LHCN-M2 (cell line): ENCODE measurements at places on chromosomes 7 and 10.

GRCh38 chr10:131621784-131622624 is 278.8 kb upstream of the PPP2R2D start:
- no peak for DNase-seq

GRCh38 chr7:116713918-116714317 is 41.9 kb downstream of the MET start:
- DNase-seq, result peak; percentile 81

DNA sequence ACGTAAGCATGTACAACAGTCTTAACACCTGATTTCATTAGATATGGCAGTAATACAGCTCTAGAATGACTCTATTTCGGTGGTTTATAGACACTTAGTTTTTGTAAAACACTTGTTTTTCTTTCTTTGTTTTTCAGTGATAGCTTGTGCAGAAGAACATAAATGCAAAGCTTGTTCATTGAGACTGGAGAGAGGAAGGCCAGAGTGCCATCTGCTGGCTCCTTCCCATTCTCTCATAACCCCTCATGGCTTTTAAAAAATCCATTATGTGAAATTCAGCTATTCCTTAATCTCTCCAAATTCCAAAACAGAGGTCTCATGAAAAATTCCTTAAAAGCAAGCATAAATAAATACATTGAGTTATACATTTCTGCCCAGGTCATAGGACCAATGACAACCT is 76.3 kb downstream of the CACNB2 start:
- DNase-seq, result peak; percentile 16

GRCh38 chr7:41886262-41886900 is 183.5 kb upstream of the INHBA start:
- peak; percentile 77 for DNase-seq

GRCh38 chr7:73707045-73707631 is 12.3 kb downstream of the STX1A start:
- DNase-seq, result no peak

GRCh38 chr10:50882540-50882983 is 2.9 kb downstream of the A1CF start:
- no peak for DNase-seq

DNA sequence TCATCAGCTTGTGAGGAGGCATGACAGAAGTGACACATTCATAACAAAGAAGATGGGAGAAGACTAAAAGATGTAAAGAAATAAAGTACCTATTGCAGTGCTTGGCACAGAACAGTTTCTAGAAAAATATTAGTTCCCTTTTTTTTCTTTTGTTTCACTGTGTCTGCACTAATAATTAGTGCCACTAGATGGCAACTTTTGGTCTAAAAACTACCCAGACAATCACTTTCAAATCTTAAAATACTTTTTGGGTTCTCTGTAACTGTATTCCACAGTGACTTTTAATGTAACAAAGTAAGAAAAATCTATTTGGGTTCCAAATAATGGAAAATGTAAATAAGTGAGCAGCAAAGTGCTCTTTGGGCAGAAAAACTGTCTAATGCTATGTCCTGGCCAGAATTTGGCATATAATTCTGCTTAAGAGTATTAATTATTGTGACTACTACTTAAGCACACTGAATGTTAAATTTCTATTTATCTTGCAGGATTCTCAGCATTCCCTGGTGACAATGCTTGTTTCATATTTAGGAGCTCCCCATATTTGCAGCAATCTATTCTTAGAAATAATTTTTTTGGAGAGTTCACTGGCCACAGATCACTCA is 134.8 kb upstream of the KIF5B start:
- DNase-seq, result peak; percentile 45

- DNase-seq, result no peak
These were observed 153.0 kb downstream of the SNX13 start for GRCh38 chr7:17787257-17787656.

DNA sequence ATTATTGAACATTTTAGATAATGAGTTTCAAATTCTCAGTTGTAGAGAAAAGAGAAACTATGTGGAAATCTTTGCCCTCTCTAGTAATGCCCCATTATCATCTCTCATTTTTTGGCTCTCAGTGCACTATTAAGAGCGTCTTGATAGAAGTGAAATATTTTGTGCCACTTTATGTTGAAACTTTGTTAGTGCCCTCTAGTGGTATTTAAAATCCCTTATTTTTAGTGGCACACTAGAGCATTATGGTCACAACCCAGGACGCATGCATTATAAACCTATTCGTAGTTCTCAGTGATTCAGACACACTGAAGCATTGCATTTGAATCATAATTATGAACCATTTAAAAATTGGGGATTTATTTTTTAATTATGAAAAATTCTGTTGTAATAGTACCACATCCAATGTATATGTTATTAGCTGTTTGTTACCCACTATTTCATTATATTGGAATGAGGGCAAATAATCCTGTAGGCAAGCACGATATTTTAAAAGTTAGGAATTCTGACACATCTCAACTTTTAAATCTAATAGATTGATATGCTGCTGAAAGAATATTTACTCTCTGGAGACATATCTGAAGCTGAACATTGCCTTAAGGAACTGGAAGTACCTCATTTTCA is 21.9 kb downstream of the PDCD4 start:
- DNase-seq, result peak; percentile 56

DNA sequence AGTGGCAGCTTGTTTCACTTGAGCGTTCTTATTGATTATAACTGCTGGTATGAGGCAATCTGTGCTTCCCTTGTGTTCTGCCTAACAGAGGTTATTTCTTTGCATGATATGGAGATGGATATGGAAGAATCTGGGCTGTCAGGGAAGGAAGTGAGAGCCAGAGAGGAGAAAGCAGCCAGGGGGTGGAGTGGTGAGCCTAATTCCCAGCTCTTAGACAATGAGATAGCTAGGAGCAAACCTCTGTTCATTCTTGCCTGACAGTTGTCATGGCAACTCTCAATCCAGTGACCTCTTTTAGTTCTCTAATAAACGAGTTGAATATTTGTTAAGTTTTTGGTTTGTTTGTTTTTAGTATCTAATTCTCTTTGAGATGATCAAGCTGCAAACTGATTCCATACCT is 214.3 kb downstream of the NRG3 start:
- DNase-seq, result no peak

DNA sequence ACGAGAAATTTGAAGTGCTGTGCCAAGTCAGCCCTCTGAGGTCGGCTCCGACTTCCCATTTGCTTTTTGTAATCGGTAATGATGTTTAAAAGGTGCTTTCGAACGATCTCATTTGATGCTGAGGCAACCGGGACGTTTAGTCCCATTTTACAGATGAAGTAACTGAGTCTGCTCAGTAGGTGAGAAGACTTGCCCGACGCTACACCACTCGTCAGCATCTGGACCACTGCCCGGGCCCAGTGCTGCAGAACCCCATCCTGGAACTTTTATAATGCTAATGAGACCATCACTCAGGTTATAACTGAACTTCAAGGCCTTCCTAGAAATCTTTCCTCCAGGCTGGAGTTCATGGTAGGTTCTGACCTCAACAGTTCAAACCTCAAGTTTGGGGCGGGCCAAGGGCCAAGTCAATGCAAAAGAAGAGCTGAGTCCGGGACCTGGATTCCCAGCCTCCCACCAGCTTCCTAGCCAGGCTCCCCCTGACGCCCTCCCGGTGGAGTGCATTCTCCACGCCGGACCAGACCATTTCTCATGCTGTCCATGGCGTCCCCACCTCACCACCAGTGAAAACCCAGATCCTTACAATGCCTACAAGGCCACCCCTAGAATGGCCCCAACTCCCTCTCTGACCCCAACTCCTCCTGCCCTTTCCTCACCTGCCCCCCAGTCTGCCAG is 699 bp upstream of the PDLIM1 start:
- DNase-seq, result no peak

DNA sequence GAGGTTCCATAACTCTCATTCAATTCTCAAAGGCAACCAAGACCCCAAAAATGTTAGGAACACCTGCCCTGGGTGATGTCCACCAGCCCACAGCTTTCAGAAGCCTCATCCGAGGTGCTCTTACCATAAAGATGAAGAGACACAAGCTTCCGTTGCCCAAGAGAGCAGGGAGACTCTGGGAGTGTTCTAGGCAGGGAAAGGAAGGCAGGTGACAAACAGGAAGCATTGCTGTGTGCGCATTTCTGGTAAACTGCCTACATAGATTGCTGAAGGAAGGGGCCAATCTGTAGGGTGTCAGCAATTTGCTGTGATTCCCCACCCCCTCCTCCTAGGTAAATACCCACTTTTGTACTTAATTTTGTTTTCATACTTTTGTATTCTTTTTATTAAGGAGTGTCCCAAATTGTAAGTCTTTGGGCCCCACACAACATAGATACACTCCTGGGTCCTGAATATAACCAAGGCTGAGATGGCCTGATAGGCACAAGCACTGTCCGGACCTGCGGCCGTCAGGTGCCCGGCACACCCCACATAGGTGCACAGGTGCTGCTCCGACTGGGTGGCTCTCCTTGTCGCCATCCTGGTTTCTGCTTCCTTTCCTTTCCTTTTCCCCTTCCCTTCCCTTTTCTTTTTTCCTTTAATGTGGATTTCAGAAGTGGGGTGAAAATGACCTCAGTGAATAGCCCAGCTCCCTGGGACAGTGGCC is 51.4 kb upstream of the SMNDC1 start:
- DNase-seq, result no peak

- no peak for DNase-seq
These were observed 115.8 kb upstream of the CARD11 start for GRCh38 chr7:3159445-3159844.

- peak; percentile 80 for DNase-seq
These were observed 106.2 kb downstream of the TWIST1 start for GRCh38 chr7:19011212-19011611.

- DNase-seq, result no peak
These were observed 57.4 kb downstream of the NPTX2 start for GRCh38 chr7:98674461-98674860.

- DNase-seq, result no peak
These were observed 420.5 kb downstream of the TCERG1L start for GRCh38 chr10:130891066-130891465.

DNA sequence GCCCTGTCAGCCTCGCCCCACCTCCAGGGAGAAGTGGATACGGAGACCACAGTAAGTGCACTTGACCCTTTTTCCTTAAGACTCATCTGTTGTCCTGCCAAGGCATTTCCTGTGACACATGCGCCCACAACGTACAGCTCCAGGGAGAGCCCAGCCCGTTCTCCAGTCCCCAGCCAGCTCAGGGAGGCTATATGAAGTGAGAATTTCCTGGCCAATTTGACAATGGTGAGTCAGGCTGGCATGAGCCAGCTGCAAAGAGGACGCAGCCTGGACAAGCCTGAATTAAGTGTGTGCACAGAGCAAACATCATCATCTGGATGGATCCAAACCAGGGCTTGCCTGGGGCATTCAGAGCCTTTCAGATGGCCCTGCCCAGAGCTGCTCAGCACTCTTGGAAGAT is 244.8 kb downstream of the KCNMA1 start:
- DNase-seq, result peak; percentile 98

- peak; percentile 98 for DNase-seq
These were observed 73.8 kb downstream of the CUL1 start for GRCh38 chr7:148772297-148773089.
